GM12892 (cell line): ENCODE measurements at places on chromosomes 6 and 20.

DNA sequence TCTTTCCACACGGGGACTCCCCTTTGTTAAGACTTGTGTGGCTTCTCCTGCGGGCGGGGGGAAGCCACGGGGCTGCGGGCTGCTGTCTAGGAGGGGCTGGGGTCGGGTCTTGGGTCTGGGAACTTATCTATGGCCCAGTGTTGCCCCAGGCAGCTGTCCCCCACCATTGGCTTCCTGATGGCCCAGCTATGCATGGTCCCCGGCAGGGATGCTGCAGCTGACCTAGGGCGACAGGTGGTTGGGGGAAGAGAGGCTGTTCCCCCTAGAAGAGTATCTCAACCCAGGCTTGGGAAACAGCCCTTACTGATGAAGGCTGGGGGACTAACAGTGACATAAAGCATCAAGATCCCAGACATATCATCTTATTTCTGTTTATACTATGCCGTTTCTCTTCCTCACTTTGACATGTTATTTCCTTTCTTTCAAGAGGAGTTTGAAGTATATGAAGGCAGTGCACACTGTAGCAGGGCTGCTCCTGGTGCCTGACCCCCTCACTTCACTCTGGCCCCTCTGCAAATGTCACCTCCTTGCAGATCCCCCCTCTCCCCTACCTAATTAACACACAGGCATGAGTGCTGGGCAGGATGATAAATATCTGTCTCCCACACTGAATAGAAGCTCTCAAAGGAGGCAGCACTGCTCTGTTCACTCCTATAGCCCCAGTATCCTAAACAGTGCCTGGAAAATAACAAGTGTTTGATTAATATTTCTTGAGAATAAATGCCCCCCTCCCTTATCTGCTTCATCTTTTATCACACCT, 87.0 kb downstream of the HIVEP2 start:
- no peak for DNase-seq

DNA sequence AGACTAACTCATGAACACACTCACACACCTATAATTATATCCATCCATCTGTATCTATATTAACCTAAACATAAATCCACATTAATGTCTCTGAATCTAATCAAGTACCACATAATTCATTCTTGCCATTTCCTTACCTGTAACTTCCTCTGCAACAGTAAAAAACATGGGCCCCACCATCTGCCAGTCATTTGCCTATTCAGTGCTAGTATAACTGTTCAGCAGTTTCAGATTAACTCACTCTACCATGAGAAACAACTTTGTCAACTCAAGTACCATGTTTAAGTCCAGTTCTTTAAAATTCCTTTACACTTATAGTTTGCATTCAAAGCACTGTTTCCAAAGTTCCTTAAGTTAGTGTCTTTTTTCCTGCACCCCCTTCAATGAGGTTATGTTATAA, 68.8 kb downstream of the LAMP5 start:
- no peak for DNase-seq

DNA sequence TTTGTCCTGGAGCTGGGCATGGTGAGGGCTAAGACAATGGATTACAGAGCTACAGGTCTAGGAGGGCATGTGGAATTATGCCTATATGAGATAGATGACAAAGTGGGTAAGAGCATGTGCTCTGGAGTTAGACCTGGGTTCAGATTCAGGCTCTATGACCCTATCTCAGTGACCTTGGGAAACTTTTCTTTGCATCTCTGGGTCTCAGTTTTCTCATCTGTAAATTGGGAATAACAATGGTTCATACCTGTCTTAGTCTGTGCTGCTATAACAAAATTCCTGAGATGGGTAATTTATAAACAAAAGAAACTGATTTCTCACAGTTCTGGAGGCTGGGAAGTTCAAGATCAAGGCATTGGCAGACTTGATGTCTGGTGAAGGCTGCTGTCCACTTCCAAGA, 30.3 kb downstream of the PPARD start:
- DNase-seq = no peak

DNA sequence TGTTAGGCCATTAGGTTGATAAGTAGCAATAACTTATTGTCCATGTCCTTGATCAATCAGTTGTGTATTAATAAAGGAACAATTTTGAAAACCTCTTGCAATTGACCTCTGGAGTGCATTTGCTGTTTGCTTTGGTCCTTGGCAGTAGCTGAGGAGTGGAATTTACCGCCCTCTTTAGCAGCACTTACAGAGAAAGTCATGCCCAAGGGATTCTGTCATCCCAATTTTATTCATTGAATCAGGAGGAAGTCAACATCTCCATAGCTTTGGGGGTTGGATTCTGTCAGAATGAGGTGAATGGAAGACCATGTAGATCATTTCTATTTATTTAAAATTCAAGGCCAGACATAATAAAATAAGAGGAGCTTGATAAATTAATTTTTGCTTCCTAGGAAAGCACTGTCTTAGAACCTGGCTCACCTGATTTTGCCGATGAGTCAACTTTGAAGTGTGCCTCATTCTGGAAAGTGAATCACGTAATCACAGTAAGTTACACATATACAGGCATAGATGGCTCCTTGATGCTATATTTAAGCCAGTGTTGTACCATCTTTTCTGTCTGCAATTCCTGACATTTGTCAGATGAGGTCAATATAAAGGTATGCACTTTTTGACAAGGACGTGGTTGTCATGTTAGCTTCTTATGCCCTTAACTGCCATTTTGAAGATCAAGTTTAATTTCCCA, 128.7 kb upstream of the MLIP start:
- no peak for DNase-seq

DNA sequence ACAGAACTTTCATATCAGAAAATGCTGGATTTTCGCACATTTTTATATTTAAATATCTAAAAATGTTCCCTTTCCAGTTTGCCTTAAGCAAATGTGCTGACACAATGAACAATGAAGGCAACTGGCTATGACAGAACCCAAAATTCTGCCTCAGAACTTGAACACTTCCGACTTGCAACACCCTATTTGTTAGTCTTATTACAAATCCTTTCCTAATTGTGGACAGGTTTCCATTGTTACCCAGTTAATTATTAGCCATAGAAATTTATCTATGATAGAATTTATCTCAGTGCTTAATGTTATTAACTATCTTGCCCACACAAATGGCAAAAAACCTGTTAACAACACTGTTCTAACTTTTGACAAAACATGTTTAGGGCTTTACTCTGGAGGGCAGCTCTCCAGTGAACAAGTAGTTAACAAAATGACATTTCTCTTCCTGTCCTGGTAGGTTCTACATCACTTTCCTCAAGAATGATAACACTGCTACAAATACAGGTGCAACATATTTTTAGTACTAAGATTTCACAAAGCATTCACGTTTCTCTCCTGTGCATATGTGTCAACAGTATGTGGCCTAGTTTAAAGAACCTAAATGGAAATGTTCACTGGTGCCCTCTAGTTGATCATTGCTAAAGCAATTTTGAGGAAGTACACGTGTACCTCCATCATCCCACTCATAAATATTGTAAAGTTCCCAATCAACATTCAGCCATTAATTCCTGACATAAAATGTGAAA, 58.4 kb downstream of the HIVEP2 start:
- DNase-seq = no peak

- no peak for DNase-seq
Measured at GRCh38 chr6:138063726-138064125, 43.5 kb downstream of the PERP start.

GRCh38 chr20:46020555-46020954, 8.5 kb upstream of the SLC12A5 start:
- DNase-seq = no peak

DNA sequence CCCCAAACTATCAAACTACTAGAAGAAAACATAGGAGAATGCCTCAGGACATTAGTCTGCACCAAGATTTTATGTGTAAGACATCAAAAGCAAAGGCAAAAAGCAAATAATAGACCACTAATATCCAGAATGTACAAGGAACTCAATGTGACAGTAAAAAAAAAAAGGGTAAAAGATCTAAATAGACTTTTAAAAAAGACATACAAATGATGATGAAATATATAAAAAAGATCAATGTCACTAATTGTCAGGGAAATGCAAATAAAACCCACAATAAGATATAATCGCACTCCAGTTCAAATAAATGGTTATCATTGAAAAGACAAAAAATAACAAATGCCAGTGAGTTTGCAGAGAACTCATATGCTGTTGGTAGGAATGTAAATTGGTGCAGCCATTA, 118.3 kb upstream of the DUSP22 start:
- DNase-seq = no peak

- DNase-seq = no peak
Measured at GRCh38 chr6:10658910-10659698, 35.3 kb downstream of the C6orf52 start.

DNA sequence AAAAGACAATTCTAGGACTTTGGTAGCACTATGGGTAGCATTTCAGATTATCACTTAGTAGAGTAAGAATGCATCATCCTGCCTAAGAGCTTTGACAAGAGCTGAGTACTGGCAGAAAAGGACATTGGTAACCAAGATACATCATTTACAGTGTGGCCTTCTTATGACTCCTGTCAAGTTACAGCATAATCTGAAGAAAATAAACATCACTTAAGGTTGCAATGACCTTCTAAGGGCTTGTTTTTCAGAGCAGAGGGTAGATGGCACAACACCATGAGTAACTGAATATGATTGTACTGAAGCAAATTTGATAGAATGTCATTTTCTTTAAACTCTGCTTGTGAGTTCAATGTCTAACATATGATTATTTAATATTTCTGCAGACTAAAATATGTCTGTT, 822.6 kb downstream of the TBC1D32 start:
- no peak for DNase-seq

GRCh38 chr6:111406200-111406721, 76.8 kb downstream of the REV3L start:
- DNase-seq = no peak

- no peak for DNase-seq
Measured at GRCh38 chr20:61900011-61900944, 165.4 kb downstream of the TAF4 start.
